ENCODE measurements at places on chromosomes 7 and 10.

DNA sequence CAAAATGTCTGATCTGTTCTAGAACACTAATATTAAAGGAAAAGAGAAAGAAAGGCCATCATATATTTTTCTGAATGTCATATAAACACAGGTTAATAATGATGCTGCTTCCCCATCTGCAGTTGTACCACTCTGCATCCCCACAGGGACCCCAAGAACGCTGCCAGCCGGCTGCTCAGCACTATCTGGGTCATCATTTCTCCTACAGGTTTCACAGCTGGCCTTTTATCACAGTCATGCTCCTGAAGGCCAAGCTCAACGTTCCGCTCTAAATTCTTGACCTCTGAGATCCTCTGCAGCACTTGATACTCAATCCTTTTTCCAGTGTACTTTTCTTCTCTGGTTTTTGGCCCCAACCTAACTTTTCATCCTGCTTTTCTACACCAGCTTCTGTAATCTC lies 4.8 kb downstream of the IDI1 start:
- no peak for DNase-seq

DNA sequence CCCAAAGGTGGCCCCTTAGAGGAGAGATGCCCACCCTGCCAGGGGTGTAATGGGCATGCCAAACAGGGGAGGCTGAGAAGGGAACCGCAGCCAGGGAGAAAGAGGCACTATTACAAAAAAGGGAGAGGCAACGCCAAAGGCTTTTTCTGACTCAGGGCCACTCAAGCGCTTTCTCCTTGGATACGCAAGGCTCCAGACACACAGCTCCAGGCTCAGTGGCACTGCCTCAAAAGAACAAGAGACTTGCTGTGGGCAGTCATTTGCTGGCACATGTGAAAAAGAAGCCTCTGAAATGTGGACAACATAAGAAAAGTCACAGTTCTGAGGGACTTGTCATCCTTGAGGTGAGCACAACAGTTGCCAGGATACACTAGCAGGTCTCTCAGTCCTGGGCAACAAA lies 128.4 kb downstream of the DGKI start:
- DNase-seq, result no peak

GRCh38 chr7:102287111-102287980 lies 678 bp downstream of the SH2B2 start:
- DNase-seq, result peak; percentile 17

DNA sequence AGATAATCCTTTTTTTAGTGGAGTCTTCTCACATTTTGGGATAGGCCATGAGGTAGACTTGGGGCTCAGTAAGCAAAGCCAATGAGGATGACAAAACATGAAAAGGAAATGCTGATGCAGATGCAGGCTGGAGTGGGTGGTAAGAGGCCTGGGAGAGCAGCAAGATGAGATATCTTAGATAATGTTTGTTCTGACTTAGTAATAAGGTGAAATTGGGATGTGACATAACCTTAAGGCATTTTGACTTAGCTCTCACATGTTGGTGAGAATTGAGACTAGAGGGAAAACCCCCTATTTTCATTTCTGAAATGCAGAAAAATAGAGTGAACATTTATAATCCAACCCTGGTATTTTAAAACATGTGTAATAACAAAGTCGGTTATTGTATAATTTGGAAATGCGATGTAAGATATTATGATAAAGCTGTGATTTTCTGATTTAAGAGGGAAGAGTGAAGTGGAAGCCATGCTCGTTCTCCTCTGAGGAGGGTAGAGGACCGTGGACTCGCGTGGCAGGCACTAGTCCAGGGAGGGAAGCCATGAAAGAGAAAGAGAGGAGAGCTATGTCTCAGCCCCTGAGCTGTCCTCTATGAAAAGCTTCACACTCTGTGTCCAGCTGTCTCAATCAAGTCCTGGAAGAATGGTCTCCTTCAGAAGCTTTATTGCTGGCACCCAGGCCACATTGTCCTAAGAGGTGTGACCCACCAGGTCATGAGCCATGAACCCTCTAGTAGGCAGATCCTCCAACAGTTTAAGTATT lies 57.3 kb downstream of the ST7 start:
- no peak for DNase-seq

DNA sequence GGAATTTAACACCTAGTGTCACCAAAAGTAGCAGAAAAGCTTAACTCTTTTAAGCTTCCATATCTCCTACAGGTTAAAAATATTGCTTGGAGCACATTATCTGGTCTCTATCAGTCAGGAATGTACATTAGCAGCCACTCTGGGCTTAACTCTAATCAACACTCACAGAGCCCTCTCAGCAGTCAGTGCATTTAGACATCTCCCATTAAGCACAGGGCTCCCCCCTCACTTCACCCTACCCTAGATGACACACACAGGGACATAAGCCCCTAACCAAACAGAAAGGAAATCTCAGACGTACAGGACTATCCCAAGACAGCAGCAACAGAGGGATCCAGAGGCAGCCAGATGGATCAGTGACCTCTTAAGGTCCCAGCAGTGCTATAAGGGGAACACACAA lies 26.4 kb downstream of the FBXW4 start:
- no peak for DNase-seq

- no peak for DNase-seq
These were observed 6.5 kb upstream of the NANOS1 start for GRCh38 chr10:119022846-119023552.

GRCh38 chr7:127189074-127189473 lies 63.7 kb downstream of the GRM8 start:
- no peak for DNase-seq

GRCh38 chr7:27651702-27652101 lies 11.0 kb downstream of the HIBADH start:
- no peak for DNase-seq

DNA sequence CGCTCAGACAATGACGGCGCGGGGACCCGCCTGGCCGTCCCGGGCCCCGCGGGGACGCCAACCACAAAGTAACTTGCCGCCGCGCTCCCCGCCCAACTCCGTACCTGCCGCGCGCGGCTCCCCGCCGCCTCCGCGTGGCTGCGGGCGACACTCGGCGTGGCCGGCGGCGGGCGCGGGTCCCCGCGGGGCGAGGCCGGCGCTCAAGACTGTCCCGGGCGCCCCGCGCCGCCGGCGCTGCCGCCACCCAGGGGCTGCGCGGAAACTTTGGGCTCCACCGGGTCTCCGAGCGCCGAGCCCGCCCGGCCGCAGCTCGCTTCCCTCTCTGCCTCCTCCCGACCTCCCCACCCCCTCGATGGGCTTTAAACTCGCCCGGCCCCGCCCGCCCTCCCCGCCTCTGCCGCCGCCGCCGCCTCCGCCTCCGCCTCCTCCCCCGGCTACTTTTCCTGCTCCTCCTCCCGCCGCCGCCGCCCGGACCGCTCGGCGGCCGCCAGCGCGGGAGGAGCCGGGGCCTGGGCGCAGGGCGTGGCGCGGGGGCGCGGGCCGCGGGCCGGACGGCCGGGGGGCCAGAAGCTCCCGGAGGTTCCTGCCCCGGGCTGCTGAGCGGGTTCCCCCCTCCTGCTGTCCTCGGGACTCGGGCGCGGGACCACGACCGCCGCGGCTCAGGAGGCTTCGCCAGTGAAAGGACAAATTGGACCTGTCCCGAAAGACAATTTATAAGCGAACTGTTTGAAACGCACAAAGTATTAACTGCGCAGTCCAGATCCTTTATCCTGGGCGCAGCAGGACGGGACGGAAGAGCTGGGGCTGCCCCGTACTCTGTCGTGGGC lies 10.6 kb upstream of the GRB10 start:
- DNase-seq, result no peak

DNA sequence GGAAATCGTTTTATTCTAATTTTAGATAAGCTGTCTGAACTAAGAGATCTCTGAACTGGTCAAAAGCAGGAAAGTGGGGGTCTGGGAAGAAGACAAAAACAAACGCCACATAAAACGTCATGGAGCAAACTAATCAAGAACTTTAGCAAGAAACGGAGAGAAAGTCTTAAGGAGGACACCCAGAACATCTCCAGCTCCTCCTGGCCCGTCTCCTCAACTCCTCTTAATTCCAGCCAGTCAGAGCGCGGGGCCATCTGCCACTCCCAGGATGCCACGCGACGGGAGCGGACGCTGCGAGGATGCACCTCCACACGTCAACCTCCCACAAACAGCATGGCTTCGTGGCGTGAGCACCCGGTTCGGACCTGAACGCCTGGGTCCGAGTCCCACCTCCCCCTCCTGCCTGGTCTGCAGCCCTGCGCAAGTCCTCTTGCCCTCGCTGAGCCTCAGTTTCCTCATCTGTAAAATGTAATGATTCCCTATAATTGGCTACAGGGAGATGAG lies 598 bp downstream of the MMS19 start:
- DNase-seq, result peak; percentile 72

- no peak for DNase-seq
These were observed 38.1 kb downstream of the TMEM130 start for GRCh38 chr7:98831641-98832221.

GRCh38 chr10:110022716-110023504 lies 15.1 kb downstream of the ADD3 start:
- peak; percentile 18 for DNase-seq

DNA sequence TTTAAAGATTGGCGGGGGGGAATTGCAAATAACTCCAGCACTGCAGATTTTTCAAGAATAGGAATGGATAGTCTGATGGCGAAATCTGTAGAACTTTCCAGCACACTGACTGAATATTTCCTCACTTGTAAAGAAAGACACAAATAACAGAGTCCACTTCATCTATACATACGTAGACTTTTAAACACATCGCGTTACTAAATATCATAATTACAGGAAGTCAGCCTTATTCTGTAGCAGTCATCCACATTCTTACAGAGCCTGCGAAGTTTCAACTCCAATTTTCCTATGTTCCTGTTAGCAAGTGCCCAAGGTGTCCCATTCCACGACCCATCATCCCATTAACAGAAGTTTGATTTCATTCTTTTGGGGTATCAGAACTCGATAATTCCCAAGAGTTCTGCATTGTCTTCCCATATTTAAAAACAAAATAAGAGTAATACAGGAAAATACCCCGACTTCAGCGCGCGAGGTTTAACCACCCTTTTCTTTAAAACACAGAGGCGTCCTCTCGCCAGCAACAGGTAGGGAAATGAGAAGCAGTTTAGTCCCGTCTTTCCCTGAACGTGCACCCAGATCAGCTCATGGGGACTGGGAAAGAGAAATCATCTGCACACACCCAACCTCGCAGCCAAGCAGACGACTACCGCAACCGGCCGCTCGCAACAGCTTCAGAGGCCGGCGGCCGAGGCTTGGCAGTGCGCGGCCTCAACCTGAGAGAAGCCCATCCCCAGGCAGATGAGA lies 880 bp downstream of the HERC4 start:
- DNase-seq, result peak; percentile 28

DNA sequence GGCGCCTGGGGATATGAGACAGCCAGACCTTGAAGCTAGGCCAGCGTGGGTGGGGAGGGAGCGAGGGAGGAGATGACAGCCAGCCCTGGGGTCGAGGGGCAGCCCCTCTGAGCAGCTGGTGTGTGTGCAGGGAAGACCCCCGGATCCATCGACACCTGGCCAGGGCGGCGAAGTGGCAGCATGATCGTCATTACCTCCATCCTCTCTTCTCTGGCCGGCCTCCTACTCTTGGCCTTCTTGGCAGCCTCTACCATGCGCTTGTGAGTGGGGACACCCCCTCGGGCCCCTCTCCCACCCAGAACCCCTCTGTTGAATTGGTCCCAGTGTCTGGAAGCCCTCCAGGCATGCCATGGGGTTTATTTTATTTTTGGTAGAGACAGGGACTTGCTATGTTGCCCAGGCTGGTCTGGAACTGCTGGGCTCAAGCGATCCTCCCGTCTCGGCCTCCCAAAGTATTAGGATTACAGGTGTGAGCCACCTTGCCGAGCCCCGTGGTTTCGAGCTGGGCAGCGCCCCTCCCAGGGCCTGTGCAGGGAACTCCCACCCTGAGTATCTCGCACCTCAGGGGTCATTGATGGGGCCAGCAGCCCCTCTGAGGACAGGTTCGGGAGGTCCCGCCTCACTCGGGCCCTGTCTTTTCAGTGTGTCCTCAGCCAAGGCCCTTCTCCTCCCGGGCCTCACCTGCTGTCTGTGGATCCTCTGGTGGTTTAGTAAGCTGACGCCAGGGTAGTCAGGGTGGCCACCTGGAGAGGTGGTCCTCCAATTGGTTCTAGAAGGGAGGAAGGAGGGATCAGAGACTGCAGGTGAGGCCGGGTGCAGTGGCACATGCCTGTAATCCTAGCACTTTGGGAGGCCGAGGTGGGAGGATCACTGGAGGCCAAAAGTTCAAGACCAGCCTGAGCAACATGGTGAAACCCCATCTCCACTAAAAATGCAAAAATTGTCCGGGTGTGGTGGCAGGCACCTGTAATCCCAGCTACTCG lies 3.8 kb downstream of the UPK3B start:
- DNase-seq, result no peak

DNA sequence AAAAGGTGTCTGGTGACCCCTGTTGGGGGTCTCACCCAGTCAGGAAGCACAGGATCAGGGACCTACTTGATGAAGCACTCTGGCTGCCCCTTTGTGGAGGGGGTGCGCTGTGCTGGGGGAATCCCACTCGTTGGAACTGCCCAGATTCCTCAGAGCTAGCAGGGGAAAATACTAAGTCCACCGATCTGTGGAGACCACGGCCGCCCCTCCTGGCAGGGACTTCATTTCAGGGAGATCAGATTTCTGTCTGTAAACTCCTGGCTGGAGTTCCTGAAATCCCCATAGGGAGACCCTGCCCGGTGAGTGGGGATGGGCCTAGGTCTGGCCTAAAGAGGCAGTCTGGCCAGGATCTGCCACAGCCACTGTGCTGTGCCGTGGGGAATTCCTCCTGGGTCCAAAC lies 79.3 kb upstream of the ADCY1 start:
- DNase-seq, result no peak

DNA sequence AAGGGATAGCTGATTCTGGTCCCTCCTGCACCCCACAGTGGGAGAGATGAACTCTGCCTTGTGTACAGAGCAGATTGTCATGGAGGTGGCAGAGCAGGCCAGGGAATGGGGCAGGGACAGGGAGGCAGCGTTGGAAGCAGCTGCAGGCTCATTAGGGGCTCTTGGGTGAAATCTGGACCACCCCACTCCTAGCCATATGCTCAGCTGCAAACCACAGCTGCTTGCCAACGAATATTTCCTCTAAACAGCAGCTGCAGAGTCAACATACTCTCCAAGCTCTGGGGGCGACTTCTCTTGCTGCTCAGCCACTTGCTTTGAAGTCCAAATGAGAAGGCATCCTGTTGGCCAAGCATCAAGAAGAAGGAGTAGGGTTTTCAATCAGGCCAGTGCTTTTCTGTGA lies 302.3 kb upstream of the AUTS2 start:
- DNase-seq, result no peak

GRCh38 chr7:124022551-124022950 lies 10.3 kb downstream of the TMEM229A start:
- no peak for DNase-seq

GRCh38 chr7:15326044-15326644 lies 235.7 kb downstream of the AGMO start:
- DNase-seq, result no peak

GRCh38 chr7:126774077-126774476 lies 478.7 kb downstream of the GRM8 start:
- peak; percentile 66 for DNase-seq

GRCh38 chr10:129865960-129866359 lies 98.1 kb downstream of the EBF3 start:
- DNase-seq, result no peak

DNA sequence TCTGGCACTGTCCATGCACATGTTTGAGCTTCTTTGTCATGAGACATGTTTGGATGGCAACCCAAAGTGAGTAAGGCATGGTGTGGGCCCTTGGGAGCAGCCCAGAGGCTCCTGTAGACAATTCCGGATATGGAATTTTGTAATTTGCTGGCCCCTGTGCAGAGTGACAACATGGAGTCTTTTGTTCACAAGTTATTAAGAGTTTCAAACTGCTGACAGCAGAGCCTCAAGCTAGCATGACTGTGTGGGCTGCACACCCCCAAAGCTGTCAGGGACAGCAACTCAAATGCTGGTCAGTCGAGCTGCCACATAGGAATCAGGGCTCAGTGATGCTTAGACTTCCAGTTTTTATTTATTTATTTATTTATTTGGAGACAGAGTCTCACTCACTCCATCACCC lies 7.0 kb upstream of the MYL7 start:
- no peak for DNase-seq

Data from MV-4-11 (cell line).